ENCODE measurements at places on chromosomes 11 and 22.

DNA sequence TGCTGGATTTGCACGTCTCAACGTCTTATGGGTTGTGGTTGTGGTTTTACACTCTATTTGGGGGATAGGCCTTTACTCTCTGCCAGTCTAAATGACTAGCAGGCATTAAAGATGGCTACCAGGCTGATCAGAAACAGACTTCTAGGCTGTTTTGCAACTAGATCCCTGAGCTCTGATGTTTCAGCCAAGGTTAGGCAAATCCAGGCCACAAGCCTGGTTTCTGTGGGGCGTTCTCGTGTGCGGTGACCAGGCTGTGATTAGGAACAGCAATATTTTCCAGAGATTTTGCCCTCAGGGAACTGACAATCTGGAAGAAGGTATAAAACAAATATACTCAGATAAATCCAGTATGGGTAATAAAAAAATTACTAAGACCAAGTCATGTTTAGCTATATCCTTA, 502.4 kb downstream of the INSC start:
- no peak for DNase-seq

DNA sequence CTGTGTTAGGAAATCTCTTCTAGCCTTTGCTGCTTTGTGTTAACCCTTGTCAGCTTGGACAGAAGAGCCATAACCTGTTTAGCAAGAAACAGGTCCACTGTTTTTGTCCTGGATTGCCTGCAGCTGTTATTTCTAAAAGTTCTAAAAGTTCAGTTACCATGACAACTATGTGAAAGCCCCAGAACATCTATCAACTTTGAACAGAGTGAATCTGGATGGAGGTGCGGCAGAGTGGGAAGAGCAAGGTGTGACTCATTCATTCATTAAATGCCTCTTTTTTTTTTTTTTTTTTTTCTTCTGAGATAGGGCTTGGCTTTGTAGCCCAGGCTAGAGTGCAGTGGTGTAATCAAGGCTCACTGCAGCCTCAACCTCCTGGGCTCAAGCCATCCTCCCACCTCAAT, 50.5 kb downstream of the RBX1 start:
- DNase-seq: no peak

DNA sequence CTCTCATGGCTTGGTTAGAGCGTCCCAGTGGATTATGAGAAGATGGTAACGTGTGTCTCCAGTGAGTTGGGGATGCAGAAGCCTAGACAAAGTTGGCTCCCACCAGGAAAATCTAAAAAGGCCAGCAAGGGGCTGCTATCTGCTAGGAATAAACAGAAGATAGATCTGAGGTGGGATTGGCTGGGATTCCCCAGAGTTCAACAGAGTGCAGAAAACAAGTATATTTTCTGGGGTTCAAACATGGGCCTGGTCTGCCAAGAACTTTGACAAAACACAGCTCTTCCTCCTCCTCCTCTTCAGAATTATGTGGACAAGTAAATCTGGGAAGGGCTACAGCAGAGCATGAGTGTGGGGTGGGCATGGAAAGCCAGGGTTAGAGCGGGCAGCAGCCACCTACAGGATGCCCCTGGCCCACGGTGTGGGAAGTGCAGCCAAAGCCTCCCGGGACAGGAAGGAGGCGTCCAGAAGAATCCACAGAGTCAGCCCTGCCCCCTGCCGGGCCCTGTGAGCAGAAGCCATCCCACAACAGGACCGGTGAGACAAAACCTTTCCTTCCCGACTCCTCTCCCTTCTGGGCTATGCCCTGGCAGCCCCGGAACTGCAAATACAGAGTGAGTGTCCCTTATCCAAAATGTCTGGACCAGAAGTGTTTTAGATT, 67.1 kb downstream of the CD82 start:
- DNase-seq: no peak

GRCh38 chr22:49676783-49677494, 150.7 kb downstream of the BRD1 start:
- DNase-seq: no peak

DNA sequence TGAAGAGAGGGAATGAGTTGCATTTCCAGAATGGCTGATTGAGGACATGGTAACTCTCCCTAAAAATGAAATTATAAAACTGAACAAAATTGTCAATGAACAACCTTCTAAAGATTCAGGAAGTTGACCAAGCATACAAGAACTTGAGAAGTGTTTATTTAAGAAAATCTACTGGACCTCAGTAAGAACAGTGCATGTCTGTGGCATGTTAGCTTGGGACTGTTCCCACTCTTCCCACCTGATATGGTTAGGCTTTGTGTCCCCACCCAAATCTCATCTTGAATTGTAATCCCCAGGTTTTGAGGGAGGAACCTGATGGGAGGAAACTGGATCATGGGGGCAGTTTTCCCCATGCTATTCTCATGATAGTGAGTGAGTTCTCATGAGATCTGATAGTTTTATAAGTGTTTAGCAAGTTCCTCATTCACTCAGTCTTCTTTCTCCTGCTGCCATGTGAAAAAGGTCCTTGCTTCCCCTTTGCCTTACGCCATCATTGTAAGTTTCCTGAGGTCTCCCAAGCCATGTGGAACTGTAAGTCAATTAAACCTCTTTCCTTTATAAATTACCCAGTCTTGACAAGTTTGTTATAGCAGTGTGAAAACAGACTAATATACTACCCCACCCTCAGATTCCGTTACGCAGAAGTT, 15.4 kb downstream of the MS4A13 start:
- no peak for DNase-seq
